NCI-H345 (cell line): ENCODE measurements at places on chromosomes 7 and 10.

DNA sequence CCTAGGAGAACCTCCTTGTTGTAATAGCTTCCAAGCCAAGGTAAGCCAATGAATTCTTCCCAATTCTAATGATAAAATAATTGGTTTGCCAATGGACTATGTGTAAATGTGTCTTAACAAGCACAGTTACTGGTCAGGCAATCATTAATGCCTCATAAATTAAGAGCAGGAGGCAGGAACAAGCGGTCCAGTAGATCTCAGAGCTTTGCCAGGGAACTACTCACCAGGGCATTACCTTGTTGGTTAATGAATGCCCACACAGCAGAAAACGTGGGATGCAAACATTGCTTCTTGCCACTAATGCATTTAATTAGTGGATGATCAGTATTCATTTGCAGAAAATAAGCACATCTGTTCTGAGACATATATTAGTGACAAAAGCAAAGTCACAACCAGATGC is 26.7 kb upstream of the ZNF800 start:
- DNase-seq = no peak

GRCh38 chr7:106858618-106859532 is 6.2 kb upstream of the PIK3CG start:
- DNase-seq = no peak

DNA sequence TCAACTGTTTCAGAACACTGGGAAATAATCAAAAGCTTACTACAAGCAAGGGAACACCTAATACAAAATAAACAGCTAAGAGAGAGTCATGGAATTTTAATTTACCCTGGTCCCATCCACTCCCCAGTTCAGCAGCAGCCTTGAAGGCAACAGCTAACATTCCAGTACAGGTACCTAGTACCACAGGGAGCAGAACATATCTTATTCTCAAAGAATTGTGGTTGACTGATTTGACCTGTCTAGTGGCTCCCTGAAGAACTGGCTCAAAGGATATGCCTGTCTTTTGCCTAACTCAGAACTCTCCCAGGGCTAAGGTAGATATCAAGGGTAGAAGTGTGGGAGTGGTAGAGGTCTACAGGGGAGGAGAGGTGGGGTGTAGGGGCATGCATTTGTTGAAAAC is 32.3 kb downstream of the SMURF1 start:
- DNase-seq = no peak

DNA sequence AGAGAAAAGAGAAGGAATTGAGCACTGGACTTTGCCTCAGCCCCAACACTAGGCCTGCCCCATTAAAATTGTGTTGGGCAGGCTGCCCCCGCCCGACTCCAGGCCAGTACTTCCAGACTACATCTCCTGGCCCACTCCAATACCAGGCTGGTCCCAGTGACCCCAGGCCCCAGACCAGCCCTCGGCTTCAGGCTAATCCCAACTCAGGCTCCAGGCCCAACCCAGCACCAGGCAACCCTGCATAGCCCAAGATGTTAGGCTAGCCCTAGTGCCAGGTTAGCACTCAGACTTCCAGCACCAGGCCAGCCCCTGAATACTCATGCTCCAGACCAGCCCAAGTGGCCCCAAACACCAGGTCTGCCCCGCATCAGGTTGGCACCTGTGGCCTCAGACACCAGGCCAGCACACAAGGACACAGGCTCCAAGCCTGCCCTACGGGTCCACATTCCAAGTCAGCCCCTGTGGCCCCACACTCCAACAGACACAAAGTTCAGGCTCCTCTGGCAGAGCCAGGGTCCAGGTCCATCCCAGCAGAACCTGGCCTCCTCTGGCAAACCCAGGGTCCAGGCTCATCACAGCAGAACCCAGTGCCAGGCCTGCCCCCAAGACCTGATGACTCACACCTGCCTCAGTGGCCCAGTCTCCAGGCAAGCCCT is 20.3 kb downstream of the COG5 start:
- DNase-seq = no peak

GRCh38 chr7:106465704-106466468 is 181.1 kb upstream of the NAMPT start:
- DNase-seq = no peak

DNA sequence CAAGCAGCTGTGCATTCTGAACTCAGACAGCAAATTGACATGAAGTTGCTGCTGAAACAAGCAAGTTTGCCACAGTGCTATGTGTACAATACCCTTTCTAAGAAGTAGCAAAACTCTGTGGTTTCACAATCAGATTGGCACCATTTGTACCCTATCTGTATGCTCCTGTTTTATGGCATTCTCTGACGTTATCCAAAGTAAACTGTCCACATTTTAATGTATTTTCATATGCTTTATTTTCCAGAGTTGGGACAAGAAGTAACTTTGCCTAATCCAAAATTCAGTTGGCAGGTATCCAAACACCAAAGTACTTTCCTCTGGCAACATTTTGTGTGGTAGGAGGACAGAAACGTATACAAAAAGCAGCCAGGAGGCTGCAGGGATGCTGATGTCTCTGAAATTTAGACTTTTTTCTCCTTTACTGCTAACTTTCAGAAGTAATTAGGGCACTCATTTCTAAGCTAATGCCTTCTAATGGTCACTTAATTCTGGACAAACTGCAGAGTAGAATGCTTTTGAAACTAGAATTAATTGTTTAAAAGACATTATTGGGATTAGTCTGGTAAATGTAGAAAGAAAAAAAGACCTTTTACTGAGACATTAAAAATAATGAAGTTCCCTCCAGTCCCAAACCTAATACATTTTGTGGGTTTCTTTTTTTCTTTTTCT is 414.7 kb upstream of the NRP1 start:
- no peak for DNase-seq

DNA sequence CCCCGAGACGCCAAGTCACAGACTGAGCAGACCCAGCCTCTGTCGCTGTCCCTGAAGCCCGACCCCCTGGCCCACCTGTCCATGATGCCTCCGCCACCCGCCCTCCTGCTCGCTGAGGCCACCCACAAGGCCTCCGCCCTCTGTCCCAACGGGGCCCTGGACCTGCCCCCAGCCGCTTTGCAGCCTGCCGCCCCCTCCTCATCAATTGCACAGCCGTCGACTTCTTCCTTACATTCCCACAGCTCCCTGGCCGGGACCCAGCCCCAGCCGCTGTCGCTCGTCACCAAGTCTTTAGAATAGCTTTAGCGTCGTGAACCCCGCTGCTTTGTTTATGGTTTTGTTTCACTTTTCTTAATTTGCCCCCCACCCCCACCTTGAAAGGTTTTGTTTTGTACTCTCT is 215.6 kb downstream of the TCF7L2 start:
- DNase-seq = no peak

- no peak for DNase-seq
These were observed 188.4 kb downstream of the POLR1F start for GRCh38 chr7:19520392-19520791.

DNA sequence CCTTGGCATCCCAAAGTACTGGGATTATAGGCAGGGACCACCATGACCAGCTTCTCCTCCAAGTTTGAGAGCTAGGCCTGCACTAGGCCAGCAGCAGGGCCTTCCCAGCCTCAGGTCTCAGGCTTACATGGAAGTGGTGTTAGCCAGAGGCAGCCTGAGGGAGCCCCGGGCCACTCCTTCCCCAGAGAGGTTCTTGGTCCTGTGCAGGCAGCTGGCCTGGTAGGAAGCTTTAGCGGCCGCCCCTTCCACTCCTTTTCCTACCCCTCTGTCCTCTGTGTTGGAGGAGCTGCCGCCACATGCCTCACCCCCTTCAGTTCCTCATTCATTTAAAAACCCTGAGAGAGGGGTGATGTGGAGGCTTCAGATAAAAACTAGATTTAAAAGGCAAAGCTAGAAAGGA is 40.3 kb downstream of the TSPAN15 start:
- DNase-seq = no peak
